ENCODE measurements at places on chromosomes 6 and 20.

GRCh38 chr6:42165016-42165415 is 8.1 kb upstream of the GUCA1A start:
- DNase-seq = no peak

- no peak for DNase-seq
Measured at GRCh38 chr6:164845773-164846172, 463.6 kb downstream of the C6orf118 start.

GRCh38 chr6:13787137-13787536 is 27.2 kb downstream of the MCUR1 start:
- DNase-seq = no peak

DNA sequence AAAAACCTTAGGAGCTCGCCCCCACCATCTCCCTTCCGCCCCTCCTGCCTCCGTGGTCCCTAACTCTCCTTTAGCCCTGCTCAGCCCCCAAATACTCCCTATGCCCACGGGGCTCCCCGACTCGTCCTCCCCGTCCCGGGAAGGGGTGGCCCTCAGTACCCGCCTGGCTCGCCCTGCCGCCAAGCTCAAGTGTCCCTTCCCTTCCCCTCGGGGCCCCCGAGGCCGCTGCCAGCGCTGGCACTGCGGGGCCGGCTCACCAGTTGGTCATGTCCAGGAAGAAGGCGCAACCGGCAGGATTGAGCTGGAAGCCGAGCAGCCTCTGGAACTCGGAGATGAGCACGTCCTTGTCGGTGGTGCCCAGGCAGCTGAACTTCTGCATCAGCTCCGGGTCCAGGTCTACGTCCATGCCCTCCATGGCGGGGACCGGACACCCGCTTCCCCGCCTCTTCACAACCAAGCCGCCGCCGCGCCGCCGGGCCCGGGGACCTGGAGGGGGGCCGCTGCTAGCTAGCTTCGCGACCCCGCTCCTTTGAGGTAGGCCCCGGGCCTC is 303 bp downstream of the ILRUN start:
- no peak for DNase-seq

DNA sequence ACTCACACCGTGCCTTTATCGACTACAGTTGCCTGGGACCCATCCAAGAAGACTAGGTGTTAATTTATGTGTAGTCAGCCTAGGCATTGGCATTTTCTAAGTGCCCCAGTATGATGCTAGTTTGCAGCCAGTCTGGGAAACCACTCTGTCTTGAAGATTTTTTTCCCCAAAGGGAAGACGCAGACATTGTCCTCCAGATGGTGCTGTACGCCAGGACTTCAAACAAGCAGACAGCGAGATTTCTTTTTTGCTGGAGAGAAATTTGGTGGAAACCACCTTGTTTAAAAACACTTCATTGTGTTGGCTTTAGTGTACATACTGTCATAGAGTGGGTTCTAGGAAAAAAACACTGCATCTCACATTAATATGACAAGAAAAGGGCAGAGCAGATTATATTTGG is 30.0 kb downstream of the ALDH5A1 start:
- peak; percentile 9 for DNase-seq

GRCh38 chr6:164817662-164818061 is 491.7 kb downstream of the C6orf118 start:
- no peak for DNase-seq

DNA sequence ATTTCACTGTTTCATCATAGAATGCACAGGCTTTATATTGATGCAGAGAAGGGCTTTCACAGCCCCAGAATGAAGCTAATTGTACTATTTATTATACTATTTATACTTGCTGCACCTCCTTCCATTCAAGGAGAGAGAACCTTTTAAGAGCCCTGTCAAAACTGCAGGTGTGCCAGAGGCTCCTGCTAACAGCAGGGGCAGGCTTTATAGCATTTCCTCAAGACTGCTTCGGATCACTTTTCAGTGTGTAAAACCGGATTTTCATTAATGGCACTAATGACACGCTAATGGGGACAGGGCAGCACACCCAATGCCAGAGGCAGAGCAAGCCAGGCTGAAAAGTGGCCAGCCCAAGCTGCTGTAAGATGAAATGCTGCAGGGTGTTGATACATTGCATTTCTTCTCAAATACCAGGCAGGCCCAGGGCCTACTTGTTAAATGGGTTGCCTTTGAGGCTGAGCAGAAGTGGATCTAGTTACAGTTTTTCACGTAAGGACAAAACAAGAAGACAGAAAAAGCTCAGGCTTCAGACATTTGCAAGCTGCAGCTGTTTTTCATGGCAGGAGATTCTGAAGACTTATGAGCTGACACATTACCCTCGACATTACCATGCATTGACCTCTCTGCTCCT is 487.7 kb upstream of the BTBD3 start:
- DNase-seq = no peak

DNA sequence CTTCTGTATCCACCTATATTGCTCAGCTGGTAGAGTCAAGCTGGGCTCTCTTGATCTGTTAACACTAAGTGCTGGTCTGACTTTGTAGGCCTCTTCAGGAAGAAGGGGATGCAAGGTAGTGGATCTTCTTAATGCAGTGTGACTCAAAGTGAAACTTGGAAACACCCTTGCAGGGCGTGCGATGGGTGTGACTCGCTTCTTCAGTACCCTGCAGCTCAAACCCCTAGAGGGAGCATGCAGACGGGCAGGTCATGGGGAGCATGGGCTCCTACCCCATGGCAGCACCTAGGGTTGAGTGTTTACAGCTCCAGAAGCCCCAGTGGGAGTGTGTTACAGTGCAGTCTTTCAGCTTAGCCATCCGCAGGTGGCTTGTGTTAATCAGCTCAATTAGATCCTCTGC is 757 bp upstream of the SAMD3 start:
- no peak for DNase-seq

- DNase-seq = peak; percentile 7
Measured at GRCh38 chr6:24788031-24788665, 10.6 kb downstream of the ARMH2 start.

DNA sequence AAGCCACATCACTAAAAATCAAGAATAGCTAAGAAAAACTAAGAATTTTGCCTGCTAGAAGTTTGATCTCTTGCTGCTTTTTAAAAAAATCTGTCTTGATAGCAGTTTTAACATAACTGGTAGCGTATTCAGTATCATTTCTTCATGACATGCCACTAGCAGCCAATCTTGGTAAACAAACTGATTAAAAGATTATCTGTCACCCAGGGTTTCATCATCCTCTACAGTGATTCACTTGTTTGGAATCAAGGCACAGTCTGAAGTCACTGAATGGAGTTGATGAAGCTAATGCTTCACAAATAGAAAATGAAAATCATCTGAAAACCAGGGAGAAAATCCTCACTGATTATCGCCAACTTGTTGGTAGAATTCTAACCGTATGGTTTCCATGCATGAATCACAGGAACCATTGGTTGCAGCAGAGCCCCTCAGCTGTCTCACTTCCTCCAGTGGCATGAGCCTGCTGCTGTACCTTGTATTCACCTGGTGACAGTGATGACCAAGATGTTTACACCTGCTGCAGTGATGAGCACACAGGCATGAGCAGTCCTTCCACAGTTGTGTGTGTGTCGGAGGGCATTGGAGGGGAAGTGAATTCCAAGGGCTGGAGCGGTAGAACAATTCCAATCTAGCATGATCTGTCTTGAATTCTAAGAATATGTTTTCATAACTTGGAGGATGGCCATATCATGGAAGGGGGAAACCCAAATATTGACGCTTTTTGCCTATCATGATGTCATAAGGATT is 275.0 kb downstream of the KHDC1L start:
- peak; percentile 75 for DNase-seq

DNA sequence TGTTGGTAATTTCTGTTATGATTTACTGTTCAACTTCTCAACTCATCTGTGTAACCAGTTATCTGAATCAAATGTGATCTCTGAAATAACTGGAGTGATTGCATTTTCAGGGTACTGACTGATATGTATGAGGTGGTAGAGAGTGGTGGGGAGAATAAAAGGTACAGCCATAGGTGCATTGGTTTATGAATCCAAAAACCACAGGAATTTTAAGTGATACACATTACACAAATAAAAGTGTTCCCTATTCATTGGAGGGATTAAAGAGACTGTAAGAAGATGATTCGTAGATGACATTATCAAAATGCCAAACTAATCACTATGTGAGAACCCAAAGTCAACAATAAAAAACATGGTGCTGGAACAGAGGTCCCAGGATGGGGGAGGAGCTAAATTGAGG is 158.7 kb upstream of the RSPO3 start:
- no peak for DNase-seq

GRCh38 chr6:90610751-90611542 is 24.1 kb upstream of the MAP3K7 start:
- DNase-seq = no peak

DNA sequence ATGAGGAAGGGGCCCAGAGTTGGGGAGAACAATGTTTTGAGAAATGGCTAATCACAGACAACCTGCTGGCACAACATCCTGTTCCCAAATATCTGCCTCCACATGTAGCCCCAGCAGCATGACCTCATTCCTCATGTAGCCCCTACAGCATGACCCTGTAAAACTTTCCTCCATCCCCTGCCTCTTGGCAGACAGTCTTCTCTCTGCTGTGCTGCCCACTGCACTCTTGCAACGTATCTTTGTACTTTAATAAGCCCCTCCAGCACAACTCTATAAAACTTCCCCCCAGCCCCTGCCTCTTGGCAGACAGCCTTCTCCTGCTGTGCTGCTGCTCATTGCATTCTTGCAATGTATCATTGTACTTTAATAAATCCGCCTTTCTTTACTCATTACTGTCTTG is 278.8 kb downstream of the HDGFL1 start:
- DNase-seq = no peak

DNA sequence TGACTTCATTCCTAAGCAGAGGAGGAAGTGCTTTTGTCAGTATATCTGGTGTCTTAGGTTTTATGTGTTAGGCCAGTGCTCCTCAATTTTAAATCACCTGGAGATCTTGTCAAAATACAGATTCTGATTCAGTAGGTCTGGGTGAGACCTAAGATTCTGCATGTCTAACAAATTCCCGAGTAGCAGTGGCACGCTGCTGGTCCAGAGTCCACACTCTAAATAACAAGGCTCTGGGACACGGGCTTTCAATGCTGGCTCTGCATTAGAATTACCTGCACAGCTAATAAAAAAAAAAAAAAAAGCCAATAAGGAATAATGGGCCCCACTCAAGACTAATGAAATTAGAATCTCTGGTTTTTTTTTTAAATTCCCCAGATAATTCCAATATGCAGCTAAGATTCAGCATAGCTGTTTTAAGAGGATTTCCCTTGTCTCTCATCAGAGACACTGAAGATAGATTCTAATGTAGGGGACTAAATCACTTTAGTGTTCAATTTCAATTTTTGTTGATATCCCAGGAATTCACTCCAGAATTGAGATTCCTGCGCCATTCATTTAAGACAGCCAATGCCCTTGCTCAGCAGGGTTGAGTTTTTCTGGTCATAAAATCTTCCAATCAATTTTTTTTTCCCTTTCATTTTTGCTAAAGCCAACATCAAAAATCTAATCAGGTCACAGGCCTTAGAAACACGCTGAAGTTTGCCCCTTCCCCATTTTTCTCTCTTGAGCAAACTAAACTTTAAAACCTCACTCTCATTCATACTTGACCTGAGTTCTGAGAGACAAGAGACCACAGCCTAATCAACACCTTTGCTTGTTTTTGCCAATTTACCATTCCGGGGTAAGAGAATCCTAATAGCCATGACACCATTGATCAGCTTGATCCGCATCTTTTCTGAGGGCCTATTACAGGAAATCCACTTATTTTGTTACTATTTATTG is 2.4 kb downstream of the TDP2 start:
- no peak for DNase-seq

- no peak for DNase-seq
Measured at GRCh38 chr6:119284861-119285521, 64.6 kb downstream of the MAN1A1 start.

DNA sequence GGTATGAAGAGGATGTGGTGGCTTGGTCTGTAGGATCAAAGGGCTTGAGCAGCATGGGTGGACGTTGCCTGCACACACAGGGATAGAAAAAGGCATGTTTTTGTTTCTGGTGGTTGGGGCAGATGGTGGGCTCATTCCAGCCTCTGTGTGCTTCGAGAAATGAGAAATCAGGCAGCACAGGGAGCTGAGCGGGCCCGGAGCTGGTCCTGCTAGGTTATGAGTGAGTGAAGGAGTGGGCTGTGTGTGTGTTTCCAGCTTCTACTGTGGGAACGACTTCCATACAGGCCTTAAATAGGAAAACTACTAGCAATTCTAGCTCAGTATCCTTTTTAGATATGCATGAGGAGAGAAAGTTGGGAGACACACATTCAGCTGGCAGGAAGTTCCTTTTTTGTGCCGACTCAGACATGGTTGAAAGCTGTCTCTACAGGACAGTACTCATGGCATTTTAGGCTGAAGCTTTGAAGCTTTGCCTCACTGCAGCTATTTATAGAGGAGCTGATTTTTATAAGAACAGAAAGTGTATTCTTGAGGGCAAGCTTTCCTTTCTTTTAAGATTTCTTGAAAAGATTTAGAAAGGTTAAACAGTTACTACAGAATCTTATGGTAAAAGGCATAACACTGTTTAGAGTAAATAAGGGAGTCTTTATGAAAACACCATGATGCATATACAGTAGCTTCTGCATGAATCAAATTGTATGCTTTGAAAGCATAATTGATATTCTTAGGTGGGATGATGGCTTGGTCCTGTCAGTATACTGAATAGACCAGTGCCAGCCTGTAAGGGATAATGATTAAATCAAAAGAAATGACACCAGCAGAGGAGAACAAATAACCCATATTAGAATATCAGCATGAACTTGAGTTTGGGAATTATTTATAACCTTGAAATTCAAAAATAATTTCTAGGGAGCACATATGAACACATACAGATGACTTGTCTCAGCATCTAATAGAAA is 104.0 kb upstream of the MAN1A1 start:
- DNase-seq = no peak

DNA sequence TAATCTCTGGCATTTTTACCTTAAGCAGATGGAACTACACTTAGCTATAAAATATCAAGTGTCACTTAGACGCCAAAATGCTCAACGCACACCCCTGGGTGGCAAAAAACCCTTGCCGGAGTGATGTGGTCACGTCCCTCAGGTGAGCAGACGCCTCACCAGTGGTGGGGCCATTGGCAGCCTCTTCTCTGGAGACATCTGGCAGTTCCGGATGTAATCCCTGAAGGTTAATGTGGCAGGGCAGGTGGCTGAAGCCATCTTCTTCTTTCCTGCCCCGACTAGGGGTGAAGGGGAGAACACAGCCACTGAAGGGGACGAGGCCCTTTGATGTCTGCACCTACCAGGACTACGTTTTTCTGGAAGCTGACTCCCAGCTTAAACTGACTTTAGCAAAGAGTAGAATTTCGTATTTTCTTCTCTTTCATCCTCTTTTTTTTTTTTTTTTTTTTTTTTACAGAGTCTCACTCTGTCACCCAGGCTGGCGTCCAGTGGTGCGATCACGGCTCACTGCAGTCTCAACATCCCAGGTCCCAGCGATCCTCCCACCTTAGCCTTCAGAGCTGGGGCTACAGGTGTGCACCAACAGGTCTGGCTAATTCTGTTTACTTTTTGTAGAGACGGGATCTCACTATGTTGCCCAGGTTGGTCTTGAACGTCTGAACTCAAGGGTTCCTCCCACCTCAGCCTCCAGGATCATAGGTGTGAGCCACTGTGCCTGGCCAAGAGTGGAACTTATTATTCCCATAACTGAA is 152.1 kb downstream of the TTLL2 start:
- no peak for DNase-seq
